ENCODE measurements at places on chromosomes 11 and 22.

GRCh38 chr11:1194977-1195681 lies 27.7 kb upstream of the MUC5B start:
- no peak for DNase-seq

- no peak for DNase-seq
Observed at GRCh38 chr11:37449146-37449545, 851.1 kb upstream of the RAG2 start.

GRCh38 chr11:31655483-31655882 lies 145.9 kb downstream of the ELP4 start:
- no peak for DNase-seq

GRCh38 chr22:33599596-33599995 lies 320.7 kb downstream of the LARGE1 start:
- DNase-seq = no peak

DNA sequence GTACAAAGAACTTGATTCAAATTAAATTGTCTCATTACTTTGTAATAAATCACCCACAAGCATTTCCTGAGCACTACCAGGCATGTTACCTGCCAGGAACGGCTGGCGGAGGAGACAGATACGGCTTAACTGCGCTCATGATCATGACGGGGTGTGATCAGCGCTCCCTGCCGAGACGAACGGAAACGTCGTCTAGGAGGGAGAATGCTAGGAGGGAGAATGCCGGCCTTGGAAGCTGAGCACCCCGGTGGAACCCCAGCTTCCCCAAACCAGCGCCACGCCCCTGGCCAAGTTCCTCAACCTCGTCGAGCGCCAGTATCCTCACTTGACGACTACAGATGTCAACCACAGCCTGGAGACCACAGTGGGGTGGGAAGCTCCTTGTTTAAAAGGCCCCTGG lies 272.8 kb downstream of the CTTN start:
- no peak for DNase-seq

- no peak for DNase-seq
Observed at GRCh38 chr11:129935723-129936122, 40.3 kb upstream of the NFRKB start.

DNA sequence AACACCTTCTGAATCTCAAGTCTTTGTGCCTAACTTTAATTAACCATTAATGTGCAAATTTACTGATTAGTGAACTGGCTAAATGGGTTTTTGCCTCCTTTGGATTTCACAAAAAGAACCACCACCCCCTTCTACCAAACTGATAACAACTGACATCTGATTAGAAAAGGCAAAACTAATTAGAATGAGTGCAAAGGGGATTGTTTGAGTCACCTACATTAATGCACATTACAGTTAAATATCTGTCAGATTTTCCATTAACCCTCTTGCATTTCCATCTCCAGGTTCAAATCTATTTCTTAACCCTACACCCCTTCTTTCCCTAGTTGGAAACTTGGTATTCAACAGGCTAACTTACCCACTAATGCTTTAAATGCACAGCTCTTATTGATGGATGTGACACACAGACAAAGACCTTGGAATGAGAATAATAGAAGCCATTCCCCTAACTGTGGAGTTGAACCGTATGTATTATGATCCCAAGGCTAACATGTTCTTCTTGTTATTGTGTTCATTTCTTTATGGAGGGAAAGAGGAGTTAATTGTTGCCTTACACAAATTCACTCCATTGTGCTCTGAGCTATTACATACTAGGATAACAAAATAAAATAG lies 161.5 kb upstream of the MTMR2 start:
- DNase-seq = no peak

DNA sequence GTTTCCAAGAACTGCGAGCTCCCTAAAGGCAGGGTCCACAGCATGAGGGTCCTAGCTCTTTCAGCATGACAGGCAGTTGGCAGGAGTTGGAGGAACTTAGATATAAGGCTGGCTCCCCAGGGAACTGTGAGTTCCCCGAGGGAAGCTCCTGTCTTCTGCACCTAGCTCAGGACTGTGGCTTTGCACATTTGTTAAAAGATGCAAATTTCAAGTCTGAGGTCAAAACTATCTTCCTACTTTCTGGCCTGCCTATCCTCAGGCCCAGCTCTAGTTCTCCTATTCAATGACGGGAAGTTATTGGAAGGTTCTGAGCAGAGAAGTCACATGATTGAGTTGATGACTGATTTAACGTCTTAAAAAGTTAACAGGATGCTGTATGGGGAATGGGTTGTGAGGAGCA lies 11.7 kb upstream of the UCP3 start:
- DNase-seq = no peak

DNA sequence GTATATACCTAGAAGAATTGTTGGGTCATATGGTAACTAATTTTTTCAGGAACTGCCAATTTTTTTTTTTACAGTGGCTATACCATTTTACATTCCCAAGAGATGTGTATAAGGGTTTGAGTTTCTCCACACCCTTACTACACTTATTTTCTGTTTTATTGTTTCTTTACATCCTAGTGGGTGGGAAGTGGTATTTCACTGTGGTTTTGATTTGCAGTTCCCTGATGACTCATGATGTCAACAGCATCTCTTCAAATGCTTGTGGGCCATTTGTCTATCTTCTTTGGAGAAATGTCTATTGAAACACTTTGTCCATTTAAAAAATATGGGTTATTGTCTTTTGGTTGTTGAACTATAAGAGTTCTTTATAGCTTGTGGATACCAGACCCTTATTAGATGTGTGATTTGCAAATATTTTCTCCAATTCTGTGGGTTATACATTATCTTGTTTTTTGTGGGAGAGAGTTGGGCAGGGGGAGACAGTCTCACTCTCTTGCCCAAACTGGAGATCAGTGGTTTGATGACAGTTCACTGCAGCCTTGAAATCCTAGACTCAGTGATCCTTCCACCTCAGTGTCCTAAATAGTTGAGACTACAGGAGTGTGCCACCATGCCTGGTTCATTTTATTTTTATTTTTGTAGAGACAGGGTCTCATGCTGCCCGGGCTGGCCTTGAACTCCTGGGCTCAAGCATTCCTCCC lies 30.3 kb upstream of the PISD start:
- no peak for DNase-seq

GRCh38 chr11:75279273-75279672 lies 38.7 kb downstream of the TPBGL start:
- DNase-seq = no peak

DNA sequence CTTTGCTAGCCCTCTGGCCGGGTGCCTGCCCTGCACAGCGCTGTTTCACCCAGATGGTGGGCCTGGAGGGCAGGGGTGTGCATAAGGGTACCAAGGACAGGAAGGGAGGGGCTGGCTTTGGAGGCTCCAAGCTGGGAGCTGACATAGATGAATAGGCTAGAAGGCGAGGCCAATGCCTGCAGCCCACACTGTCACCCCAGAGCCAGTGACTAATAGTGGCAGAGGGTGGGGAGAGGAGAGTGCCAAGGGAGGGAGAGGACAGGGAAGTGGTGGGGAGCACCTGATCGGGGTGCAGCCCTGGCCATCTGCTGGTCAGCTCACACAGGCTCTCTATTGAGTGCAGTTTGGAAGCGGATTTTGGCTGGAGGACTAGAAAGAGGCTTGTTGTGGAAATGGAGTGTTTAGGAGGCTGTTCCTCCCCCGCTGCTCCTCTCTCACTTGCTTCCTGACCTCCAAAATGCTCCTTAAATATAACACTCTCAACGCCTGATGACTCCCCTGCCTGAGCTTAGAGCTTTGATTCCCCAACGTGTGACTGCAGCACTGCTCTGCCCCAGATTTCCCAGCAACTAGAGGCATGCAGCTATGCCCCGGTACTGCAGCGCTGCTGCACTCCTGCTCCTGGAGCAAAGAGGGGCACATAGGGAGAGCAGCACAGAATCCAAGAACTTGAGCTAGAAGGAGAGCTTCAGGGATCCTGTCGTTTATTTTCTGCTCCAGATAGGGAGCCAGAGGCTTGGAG lies 89.2 kb downstream of the GRAMD1B start:
- DNase-seq = no peak

GRCh38 chr11:20058749-20059458 lies 101.4 kb downstream of the DBX1 start:
- no peak for DNase-seq

- peak; percentile 28 for DNase-seq
Observed at GRCh38 chr11:45560155-45560912, 105.1 kb downstream of the CHST1 start.

GRCh38 chr22:42500161-42500835 lies 19.3 kb downstream of the RRP7A start:
- no peak for DNase-seq

DNA sequence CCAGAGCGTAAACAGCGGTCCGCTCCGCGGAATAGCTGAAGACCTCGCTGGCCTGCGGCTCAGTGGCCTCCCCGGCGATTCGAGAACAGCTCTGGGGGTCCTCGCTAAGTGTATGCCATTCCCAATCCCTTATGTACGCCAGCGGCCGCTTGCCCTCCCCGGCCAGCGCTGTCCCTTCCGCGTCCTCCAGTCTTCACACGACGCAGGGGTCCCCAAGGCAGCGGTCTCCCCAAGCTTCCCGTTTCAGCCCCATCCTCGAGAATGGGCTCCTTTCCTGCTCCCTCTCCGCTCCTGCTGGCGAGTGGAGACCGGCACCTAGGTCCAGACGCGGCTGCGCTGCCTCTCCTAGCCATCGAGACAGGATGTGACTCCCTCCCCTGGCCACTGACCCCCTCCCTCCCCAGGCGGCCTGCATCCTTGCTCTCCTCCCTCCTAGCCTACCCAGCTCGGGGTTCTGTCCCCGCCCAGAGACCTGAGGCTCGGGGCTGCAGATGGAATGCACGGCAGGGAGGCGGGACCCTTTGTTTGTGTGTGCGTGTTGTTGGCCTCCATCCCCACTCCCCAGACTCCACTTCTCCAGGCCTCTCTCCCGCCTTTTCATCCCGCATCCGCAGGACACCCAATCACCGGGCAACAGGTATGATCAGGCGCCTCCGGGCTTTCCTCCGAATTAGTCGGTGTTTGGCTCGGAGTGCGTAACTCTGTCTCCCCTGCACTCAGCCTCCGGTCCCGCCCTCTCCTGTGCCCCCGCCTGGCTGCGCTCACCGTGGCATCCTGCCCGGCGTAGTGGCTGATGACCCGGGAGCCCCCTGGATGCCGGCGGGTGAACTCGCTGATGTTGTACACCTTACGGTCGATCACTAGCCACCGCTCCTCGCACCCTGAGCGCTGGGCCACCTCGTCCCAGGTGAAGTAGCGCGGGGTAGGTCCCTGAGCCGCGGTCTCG lies 740 bp downstream of the FADS1 start:
- DNase-seq = peak; percentile 78

GRCh38 chr11:28674433-28675103 lies 566.4 kb downstream of the METTL15 start:
- no peak for DNase-seq

Measured in NCI-H2029 treated with DMSO at 0.1 percent for 48 hours (cell line).